ENCODE measurements at places on chromosomes 4 and X.

GRCh38 chrX:24148121-24148520 is 1.4 kb upstream of the ZFX start:
- peak; percentile 34 for DNase-seq

DNA sequence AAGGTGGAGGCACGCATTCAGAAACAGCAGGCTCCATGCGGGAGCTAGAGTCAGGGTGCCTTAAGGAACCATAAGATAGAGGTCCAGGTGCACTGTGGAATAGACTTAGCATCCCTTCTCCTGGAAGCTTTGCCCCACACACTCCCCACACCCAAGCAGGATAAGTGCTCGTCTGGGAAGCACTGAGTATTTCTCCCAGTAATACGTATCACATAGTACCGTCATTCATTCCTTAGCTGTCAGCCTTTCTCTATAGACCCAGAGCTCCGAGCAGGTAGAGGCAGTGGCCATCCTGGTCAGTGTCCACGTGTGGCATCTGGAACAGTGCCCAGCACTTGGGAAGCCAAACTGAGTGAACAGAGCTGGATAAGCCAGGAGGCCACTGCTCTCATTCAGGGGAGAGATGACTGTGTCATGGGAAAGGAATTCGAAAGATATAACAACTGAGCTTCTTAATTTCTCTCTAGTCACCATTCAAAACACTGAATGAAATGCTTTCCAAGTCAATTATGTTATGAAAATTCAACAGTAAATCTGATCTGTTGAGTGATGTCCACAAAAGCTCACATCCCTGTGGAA is 9.9 kb downstream of the APBB2 start:
- no peak for DNase-seq

DNA sequence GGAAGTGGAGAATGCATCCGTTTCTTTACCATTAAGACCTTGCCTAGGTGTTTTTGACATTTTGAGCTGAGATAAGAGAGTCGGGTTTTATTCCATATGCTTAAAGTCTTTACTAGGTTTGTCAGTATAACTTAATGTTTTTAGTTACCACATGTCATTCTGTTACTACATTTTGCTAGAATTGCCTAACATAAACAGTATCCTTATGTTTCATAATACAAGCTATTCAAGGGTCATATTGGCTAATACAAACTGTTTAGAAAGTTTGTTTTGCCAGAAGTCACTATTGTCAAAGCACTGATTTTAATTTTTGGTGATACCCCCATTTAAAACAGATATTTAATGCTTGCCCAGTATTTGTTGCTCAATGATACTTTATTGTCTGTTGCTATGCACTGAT is 427.7 kb upstream of the MAGEB2 start:
- no peak for DNase-seq

- no peak for DNase-seq
Observed at GRCh38 chr4:159358226-159358625, 255.3 kb downstream of the RAPGEF2 start.

DNA sequence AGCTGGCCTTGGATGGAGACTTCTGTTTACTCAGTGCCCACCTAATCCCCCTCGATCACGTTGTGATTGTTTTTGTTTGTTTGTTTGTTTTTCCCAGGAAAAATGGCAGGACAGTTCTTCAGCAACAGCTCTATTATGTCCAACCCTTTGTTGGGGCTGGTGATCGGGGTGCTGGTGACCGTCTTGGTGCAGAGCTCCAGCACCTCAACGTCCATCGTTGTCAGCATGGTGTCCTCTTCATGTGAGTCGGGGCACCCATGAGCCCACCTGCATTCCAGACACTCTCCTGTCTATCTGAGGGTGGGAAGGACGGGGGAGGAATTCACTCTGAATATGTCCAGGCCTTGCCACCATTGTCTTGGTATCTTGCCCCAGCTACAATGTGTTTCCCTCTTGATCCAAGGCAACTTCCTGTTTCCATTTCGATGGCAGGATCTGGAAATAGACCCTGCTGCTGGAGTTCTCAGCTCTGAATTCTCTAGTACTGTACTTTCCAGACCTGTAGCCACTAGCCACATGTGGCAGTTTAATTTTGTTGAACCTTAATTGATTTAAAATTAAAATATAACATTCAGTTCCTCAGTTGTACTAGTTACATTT is 10.5 kb downstream of the SLC34A2 start:
- DNase-seq = no peak

DNA sequence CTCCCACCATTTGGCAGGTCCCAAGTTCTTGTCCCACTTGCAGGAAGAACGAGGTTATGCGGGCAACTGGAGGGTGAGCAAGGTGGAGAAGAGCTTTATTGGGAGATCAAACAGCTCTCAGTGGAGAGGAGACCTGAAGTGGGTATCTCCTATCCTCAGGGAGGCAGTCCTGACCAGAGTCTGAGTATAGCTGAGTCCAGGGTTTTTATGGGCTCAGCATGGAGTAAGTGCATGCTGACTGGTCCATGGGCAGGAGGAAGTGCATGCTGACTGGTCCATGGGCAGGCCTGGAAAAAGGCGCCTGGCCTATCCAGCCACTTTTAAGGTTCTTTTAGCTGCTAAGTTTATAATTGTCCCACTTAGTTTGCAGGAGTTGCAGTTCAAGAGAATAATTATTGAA is 7.4 kb upstream of the HNRNPD start:
- DNase-seq = no peak

DNA sequence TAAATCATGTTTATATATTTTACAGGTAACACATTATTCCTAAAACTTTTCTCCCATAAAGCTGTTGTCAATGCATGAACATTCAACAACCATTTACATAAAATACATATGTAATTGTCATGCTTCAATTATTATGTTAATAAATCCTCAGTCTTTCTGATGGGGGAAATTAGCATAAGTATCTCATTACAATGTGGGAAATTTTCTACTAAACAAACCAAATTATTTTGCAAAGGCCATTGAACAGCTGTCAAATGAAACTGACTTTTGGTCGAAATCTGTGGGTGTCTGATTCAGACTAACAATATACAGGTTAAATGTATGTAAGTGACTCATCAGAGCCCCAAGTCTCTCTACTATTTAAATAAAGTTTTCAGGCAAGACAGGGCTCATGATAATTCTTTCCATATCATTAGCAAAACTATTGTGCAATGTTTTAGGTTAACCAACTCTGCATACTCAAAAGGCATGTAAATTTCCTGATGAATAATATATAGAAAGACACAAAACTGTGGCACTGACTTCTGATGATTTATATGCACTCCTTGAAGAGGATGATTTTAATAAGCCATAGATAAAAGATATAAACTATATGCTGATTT is 795.3 kb upstream of the AADAT start:
- DNase-seq = no peak

DNA sequence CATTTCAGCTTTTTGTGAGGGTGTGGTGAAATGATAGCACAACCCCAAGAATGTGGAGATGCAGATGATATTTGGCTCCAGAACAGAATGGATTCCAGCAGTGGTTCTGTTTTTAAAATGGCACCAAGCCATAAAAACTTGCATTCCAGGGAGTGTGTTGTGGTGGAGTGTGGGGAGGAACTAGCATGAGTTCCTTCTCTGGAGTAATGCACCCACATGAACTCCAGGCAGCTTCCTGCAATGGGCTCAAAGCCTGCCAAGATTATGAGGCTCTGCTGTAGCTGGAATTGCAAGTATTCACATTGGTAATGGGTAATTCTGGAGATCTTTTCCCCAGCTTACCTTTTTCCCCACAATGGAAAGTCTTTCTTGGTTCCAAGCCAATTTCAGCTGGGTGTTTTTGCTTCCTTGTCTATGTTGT is 161.4 kb downstream of the RAB28 start:
- no peak for DNase-seq

DNA sequence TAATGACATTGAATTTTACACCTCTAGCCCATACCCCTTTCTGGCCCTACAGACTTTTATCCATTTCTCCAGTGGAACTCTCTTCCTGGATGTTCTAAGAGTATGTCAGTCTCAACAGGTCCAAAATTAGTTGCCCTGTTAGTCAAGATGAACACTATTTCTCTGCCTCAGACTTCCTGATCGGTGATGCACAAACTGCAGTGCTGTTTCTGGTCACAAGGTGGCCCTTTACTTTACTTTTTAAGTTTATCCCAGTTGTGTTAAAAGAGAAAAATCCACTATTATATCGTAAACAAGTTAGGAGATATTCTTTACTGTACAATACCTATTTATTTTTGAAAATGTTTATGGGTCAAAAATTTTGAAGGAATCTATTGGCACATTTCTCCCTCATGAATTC is 13.1 kb downstream of the TCEAL7 start:
- peak; percentile 58 for DNase-seq

DNA sequence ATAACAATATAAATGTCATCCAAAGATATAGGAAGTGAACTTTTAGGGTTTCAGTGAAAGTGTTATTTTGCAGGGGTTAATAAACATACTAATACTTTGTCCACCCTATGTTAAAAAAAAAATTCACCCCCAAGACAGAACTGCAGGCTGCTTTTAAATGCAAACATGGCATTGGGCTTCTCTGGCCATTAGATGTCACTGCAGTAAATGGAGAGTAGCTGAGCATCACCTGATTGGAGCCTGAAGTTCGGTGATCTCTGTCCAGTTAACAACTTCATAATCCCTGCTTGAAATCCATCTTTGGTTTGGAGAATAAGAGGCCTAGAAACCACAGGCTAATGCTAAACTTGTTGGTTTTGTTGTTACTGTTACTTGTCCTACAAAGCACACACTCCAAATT is 18.7 kb downstream of the SLC25A43 start:
- no peak for DNase-seq

- no peak for DNase-seq
Observed at GRCh38 chr4:7003176-7003878, 39.8 kb upstream of the TADA2B start.

- no peak for DNase-seq
Observed at GRCh38 chr4:17771284-17771908, 10.0 kb downstream of the FAM184B start.

DNA sequence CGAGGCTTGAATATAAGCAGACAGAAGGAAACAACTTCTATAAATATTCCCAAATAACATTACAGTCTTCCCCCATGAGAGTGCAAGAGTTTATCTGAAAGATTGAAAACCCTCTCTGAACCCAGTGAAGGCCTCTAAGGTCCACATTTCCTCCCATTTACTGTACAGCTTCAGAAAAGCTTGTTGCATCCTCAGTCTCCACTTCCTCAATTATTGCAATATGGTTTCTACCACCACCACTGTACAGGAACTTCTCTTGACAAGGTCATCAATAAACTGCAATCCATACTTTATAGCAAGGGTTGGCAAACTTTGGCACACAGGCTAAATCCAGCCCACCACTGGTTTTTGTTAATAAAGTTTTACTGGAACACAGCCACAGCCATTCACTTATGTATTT is 239.0 kb downstream of the THOC2 start:
- DNase-seq = no peak

DNA sequence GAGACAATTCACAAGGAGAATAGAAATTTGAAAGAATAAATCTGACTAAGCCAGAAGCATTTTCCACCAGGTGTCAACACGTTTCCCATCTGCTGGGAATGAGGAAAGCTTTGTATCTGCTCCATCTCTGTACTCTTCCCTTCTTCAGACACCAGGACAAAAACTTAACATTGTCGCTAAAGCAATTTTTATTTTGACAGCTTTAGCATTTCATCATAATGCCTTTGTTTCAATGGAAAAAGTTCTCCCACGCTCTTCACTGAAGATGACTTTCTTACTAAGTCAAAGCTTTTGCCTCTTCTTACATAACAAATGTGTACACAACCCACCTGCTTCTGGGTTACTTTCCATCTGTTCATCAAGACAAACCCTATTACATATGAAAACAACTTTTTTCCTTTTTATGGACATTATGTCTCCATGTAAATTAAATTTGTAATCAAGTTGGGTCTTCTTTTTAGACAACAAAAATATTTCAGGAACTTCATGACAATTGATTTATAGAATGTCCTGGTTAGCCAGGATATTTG is 141.7 kb upstream of the GUCY1A1 start:
- no peak for DNase-seq

DNA sequence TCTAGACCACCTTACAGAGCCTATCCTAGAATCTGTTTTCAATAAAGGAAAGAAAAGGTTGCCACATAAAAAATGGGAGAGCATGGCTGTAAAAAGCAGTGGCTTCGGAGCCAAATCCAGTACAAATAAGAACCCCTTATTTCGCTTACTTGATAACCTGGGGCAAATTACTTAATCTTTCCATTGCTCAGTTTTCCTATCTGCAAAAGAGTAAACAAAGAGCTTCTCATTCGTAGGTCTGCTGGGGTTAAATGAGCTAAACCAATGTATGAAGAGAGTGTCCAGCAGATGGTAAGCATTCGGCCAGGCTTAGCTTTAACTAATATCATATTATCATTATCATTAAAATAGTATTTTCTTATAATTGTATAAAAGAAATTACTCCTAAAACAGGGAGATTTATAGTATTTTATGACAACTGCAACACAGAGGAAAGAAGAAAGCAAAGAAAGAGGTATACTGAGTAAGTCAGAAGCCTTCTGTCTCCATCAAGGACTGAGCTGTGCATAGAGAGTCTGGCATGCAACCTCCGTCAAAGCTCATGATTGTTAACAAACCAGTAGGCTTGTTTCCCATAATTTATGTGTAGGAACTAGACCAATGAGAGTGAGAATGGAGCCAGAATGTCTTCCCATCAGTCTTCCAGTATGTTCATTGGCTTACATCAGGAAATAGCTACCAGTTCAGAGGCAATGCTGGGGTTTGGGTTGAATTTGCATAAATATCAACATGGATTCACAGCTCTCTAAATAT is 364.9 kb downstream of the UNC5C start:
- DNase-seq = no peak

DNA sequence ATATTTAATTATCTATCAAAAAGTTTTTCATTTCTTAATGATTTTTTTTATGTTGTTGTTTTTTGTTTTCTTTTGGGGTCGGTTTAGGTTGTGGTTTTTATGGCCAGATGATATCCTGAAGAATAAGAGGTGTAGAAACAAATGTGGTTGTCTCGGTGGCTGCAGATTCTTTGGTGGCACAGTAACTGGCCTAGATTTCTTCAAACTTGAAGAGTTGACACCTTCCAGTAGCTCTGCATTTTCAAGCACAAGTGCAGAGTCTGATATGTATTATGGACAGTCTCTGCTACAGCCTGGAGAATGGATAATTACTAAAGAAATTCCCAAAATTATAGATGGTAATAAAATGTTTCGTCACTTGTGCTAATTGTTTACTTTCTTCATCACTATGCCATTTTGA is 82.6 kb downstream of the BLTP1 start:
- no peak for DNase-seq

- no peak for DNase-seq
Observed at GRCh38 chrX:97070346-97070745, 186.6 kb downstream of the RPA4 start.

GRCh38 chrX:115260330-115260729 is 26.4 kb upstream of the LRCH2 start:
- no peak for DNase-seq

DNA sequence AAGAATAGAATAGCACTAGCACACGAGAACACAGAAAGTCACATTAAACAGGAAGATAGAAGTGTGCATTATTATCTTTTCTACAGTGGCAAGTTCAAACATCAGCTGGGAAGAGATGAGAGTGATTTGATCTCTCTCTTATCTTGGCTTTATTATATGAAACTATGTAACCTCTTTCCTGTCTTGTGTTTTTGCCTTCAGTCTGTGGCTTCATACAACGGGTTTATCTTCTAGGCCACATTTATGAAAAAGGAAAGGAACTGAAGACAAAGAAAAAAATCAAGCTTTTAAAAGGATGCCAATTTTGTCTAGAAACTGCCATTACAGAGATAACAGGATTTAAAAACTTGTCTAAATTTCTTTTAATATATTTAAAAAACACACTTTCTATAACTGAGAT is 983.6 kb downstream of the RPA4 start:
- no peak for DNase-seq
